ENCODE measurements at places on chromosomes 3 and 15. TPM values are rescaled to one million over a fixed set of nuclear protein-coding genes. Genes with fewer than 3 reads are reported as not detected.

KIF23 gene
- polyA plus RNA-seq: 3.6 TPM

TMEM212 gene
- not detected for polyA plus RNA-seq

CPNE9 gene
- 0.19 TPM for polyA plus RNA-seq

CNTN4 gene
- polyA plus RNA-seq: 2.2 TPM

LRRC2 gene
- polyA plus RNA-seq: 3.4 TPM

DNA sequence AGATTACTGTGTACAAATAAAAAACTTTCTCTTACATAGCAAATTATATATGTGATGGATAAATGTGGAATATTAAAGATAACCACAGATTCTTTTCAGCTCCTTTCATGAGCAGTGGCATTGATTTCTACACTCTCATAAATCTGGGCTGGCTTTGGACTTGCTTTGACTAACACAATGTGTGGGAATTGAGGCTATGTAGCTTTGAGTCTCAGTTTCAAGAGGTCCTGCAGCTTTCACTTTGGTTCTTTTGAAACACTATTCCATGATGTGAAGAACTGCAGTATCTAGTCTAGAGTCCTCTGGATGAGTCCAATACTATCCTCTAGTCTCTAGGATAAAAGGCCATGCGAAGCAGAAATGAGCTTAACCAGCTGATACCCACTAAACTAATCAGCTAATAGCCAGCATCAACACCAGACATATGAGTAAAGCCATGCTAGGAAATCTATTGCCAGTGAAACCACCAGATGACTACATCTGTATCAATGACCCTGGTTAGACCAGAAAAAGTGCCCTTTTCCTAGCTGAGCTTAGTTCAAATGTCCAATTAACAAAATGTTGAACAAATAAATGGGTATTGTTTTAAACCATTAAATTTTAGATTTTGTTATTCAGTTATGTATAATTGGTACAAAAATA lies 274.9 kb upstream of the ZPLD1 start:
- no peak for DNase-seq

DNA sequence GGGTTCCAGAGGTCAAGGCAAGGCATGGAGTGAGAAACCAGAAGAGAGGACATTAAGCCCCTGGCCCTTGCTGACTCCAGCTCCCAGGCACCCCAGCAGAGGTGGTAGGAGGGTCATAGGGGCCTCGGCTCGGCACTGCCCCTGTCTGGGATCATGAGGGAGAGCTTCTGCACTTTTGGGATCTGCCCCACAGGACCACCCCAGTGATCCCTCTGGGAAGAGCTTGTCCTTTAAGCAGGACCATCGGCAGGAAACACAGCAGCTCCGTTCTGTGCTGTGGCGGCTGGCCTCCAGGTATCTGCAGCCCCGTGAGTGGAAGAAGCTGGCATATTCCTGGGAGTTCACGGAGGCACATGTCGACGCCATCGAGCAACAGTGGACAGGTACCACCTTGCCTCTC lies 35.5 kb downstream of the ANKDD1A start:
- DNase-seq: no peak

GRCh38 chr3:143326983-143327778 lies 207.6 kb downstream of the CHST2 start:
- peak; percentile 62 for DNase-seq

DNA sequence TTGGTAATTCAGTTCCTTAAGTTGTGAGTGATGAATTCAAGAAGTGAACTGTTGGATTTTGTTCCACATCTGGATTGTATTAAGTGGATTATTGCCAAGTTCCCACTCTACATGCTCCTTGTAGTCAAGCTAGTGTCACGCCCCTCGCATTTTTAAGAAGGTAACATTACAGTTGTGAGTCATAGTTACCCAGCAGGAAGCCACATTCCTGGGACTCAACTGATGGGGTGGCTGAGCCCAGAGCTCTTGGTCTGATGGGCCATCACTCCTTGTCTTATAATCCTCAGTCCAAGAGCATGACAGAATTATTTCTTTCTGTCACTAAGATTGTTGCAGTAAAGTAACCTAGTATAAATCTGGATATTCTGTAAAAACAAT lies 102.7 kb downstream of the PTPRG start:
- DNase-seq: peak; percentile 28

DNA sequence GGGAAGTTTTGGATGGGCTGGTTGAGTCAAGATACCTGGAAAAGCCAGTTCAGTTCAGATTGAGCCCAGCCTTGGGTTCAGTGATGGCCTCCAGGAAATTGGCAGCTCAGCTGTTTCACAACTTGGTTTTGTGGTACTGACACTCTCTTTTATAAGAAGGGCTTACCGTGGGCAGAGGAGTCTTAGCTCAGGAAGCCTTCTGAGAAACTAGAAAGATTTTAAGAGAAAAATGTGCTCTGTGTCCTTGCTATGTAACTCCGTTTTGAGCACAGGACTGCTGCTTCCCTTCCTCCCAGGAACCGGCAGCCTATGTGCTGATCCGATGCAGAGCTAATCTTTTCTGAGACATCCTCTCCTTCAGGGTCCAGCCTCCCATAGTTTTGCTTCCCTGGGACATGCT lies 46.6 kb upstream of the RASGRP1 start:
- no peak for DNase-seq

DNA sequence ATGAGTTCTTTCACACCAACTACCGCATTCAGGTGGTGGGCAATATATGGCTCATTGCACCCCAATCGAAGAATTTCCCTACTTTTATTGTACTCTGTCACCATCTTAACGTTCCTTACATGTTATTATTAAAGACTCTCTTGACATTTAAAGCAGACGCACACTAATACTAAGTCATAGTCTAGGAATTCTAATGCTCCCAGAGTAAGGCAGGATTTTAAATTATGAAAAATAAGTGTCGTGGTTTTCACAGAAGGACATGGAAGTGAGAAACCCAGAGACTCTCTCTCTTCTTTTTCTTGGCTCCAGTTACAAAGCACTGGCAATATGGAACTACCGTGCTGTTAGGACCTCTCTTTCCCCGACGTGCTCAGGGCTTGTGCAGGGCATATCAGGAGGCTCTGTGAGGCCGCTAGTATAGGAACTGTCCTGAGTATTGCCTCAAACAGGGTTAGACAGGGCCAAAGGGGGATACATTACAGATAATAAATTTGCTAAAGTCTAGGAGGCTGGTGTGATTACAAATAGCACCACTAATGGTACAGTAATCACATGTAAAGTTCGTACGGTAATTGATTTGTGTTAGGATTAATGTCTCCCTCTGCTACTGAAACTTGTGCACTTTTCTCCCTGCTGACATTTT lies 590.8 kb downstream of the FOXP1 start:
- no peak for DNase-seq
